ENCODE measurements at places on chromosomes 12 and 14.

GRCh38 chr14:47390831-47391504, 284.4 kb downstream of the MDGA2 start:
- DNase-seq = no peak

DNA sequence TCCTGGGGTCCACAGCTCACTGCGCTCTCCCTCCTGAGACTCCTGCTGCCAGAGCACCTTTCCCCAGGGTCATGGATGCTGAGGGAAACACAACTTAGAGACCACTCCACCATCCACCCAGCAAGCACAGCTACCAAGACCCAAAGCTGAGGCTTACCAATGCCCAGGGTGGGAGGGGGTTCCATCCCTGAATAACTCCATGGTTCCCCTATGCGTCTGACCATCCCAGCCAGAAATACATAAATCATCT, 36.3 kb downstream of the DAD1 start:
- DNase-seq = no peak

DNA sequence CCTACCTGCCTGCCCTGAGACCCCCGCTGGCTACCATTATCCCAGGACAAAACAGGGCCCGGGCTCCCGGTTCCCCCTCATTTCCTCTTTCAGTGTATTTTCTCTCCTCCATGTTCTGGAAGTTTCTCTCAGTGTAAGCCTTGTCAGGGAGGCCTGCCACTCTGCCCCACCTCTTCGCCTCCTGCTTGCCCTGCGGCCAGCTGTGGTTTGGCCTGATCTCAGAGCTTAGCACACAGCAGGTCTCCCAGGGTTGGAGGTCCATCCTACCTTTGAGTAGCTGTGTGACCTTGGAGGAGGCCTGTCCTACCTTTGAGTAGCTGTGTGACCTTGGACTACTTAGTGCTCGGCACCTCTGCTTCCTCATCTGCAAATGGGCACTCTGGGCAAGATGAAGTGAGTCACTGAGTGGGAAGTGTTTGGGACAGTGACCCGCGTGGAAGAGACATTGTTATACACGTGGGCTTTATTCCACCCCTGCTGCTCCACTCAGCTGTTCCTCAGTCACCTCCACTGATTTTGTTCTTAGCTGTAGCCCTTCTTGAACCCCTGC, 212.7 kb downstream of the ZFP36L1 start:
- no peak for DNase-seq

- DNase-seq = peak; percentile 63
Observed at GRCh38 chr12:107092669-107093416, 506 bp downstream of the CRY1 start.

DNA sequence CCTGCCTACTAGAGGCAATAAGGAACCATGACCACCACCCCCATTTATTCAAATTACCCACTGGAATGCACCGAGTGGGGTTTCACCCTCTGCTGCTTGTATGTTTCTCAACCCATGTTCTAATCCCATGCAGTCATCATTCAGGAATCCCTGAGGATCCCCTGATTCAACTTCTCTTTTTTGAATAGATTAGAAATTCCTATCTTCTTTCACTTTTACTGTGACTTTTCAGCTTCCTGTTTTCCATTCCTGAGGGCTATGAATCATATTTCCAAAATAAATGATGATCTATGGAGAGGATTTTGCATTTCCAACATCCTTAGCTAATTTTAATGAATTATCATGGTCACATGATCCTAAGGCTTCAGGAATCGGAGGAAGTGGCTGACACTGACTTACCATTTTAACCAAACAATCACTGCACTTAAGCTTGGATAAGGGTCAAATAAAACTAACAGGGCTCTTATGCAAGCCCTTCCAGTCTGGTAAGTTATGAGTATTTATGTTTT, 19.4 kb upstream of the P2RX4 start:
- DNase-seq = no peak

- DNase-seq = no peak
Observed at GRCh38 chr14:65502676-65503124, 90.2 kb downstream of the FUT8 start.

DNA sequence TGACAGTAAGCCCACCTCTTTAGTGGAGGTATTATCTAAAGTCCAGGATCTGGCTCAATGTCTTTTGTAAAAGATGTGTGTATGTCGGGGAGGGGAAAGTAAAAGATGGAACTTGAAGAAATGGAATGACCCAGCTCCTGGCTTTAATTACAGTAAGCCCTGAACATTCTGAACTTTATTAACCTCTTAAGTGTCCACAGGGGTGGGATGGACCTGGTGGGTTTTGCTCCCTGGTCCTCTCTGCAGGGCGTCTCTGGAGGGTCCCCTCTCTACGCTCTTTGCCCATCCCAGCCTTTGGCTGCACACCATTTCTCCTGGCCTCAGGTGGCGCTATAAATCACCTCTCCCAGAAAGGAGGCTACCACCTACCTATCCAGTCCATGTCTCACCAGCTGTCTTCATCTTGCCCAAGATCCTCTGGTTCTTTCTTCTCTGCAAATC, 3.7 kb upstream of the CISTR start:
- no peak for DNase-seq

DNA sequence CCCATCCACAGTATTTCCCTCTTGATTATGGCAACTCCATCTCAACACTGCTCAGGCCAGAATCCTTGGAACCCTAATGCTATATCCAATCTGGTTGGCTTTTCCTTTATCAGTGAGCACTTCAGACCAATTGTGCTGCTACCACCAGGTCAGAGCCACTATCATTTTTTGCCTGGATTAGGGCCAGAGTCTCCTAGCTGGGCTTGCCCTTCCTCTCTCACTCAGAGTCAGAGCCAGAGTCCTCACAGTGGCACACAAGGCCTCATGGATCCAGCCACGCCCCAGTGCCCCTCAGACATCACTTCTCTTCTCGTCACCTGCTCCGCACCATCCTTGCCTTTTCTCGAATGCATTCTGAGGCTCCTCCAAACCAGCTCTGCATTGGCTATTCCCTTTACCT, 211.1 kb downstream of the ANO6 start:
- no peak for DNase-seq

DNA sequence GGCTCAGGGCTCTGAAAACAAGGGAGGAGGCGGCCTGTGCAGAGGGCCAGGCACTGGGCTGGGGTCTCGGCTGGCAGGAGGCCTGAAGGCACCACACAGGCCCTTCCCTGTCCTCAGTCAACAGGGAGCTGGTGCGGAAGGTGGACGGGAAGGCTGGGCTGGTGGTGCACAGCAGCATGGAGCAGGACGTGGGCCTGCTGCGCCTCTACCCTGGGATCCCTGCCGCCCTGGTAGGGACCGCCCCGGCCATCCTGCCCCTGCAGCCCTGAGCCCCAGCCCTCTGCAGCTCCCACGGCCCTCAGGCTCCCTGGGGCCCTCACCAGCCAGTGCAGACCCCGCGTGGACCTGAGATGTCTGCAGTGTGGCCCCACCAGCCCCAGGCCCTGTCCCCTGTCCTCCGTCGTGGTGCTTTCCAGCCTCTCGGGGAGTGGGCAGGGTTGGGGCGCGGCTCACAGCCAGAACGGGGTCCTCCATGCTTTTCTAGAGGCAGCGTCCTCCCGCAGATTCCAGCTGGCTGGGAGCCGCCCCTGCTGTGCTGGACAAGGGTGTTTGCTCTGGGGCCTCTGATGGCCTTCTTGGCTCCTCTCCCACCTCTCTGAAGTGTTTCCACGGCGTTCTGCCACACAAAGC, 18.1 kb downstream of the ASPG start:
- DNase-seq = no peak

- DNase-seq = no peak
Observed at GRCh38 chr12:116421785-116422538, 137.2 kb upstream of the MAP1LC3B2 start.

- no peak for DNase-seq
Observed at GRCh38 chr14:59126714-59127436, 61.6 kb upstream of the DAAM1 start.

GRCh38 chr14:90575336-90575735, 178.5 kb downstream of the CALM1 start:
- no peak for DNase-seq

GRCh38 chr14:31880935-31881334, 196.2 kb upstream of the ARHGAP5 start:
- no peak for DNase-seq

DNA sequence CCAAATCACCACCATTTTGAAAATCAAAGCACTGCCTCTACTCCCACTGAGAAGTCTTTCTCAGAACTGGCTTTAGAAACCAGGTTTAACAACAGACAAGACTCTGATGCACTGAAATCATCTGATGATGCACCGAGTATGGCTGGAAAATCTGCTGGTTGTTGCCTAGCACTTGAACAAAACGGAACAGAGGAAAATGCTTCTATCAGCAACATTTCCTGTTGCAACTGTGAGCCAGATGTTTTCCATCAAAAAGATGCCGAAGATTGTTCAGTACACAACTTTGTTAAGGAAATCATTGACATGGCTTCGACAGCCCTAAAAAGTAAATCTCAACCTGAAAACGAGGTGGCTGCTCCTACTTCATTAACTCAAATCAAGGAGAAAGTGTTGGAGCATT, 115.0 kb upstream of the NPAS3 start:
- no peak for DNase-seq

- no peak for DNase-seq
Observed at GRCh38 chr14:90402016-90402415, 5.2 kb downstream of the CALM1 start.

DNA sequence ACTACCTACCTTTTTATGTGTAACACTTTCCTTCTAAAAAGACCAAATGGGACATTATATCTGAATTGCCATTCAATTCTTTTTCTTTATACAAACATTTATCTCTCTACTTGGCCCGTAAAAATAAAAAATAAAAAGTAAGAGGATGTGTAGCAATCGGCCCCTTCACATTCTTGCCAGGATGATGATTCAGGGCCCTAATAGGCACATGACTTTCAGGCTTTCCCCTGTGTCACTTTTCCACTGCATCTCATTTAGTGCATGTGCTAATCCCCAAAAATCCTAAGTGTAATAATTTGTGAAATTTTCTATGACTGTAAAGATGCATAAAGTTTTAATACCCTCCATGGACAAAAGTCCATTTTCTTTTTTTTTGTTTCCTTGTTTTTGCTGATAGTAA, 23.0 kb upstream of the ATP2B1 start:
- no peak for DNase-seq

DNA sequence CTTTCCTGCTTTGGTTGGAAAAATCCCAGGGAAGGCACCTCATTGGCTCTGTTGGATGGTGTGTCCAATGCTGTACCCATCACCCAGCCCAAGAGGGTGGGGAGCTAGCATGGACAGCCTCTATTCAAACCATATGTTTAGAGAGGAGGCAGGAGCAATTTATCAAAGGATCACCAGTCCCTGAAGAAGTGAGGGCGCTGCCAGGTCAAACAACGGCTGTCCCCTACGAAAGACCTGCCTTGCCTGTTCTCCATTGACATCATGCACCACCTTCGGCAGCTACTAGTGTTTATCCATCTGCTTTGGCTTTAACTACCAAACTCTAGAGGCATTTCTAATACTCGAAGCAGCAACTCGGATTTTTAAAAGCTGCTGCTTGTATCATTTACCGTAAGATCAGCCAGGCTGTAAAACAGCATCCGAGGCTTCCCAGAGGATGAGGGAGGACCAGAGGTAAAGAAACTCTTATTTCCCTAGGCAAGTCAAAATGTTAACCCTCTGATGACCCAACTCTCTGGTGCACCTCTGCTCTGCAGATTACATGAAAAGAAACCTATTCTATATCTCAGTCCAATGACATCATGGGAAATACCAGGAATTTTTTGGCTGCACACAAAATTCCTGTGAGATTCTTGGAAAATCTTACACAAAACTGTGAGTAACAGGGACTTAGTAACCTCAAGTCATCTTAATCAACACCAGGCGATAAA, 720.9 kb upstream of the TBX3 start:
- DNase-seq = no peak

DNA sequence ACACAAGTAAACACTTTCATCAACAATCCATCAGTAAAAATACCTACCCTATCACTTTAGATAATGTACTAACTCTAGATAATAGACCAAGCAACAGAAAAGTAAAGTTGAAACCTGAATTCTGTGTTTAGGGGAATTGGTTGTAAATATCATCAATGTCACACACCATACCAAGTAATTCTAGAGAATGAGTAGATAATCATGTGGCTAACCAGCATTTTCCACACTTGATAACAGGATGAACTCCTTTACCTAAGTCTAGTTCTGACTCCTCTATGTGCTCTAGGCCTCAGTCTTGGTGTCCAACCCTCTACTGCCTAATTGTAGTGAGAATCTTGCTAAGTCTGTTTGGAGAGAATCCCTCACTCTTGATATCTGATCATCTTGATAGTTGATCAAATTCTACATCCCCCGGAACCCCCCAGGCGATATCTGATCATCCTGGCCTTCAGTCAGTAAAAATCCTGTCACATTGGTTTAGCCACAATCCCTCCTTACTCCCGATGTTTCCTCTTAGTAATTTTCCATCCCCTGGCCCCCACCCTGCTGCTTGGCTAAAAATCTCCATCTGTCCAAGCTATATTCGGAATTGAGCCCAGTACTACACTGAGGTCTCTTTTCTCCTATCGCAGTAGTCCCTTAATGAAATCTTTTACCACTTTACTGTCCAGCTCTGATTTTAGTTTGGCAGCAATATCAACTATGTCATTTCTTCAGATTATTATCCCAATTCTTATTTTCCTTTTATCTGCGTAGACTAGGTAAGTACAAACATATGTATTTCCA, 3.4 kb upstream of the SLCO1A2 start:
- no peak for DNase-seq

GRCh38 chr14:104973135-104973384, 5.1 kb downstream of the AHNAK2 start:
- DNase-seq = no peak

GRCh38 chr12:123036466-123037285, 56.2 kb downstream of the ARL6IP4 start:
- no peak for DNase-seq

DNA sequence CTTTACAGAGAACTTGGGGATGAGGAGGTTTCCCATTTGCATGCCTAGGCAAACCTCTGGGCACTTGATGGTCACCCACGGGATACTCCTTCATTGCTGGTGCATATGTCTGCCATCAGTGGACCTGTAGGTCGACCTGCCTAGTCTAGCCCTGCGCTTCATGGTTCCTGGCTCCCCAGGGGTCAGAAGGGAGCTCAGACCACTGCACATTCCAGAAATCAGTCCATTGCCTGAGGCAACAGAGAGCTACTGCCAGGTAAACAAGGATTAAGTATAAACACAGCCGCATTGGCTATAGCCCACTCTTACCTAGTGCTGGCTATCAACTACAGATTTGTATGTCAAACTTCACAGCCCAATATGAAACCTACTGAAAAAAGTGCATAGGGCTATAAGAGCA, 476.4 kb downstream of the SOX5 start:
- DNase-seq = no peak

DNA sequence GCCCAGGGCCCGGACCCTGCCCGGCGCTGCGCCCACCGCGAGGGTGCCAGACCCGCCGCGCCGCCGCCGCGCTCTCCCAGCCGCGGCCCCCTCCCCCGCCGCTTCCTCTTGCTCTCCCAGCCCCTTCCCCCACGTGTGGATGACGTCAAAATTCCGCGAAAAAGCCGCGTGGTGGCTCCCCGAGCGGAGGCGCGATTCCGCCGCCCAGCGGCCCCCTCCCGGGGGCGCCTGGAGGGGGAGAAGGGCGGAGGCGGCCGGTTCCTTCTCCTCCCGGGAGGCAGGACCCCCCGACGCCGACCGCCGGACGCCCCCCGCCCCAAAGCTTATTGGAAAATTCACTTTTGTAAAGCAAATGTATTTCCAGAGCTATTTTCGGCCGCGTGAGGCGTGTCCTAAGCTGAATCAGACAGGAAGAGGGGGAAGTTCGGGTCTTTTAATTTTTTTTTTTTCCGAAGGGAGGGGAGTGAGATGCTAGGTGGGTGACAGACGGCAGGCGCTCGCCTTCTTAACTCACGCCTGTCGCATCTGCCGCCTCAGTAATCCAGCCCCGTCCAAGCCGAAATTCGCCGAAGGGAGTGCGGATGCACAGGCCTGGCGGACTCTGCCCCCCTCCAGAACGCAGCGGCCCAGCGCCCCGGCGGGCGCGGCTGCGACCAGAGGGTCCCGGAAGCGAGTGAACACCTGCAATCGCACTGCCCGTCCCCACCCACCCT, 4.1 kb upstream of the CCND2 start:
- peak; percentile 95 for DNase-seq
